ENCODE measurements at places on chromosomes 7 and 10.

DNA sequence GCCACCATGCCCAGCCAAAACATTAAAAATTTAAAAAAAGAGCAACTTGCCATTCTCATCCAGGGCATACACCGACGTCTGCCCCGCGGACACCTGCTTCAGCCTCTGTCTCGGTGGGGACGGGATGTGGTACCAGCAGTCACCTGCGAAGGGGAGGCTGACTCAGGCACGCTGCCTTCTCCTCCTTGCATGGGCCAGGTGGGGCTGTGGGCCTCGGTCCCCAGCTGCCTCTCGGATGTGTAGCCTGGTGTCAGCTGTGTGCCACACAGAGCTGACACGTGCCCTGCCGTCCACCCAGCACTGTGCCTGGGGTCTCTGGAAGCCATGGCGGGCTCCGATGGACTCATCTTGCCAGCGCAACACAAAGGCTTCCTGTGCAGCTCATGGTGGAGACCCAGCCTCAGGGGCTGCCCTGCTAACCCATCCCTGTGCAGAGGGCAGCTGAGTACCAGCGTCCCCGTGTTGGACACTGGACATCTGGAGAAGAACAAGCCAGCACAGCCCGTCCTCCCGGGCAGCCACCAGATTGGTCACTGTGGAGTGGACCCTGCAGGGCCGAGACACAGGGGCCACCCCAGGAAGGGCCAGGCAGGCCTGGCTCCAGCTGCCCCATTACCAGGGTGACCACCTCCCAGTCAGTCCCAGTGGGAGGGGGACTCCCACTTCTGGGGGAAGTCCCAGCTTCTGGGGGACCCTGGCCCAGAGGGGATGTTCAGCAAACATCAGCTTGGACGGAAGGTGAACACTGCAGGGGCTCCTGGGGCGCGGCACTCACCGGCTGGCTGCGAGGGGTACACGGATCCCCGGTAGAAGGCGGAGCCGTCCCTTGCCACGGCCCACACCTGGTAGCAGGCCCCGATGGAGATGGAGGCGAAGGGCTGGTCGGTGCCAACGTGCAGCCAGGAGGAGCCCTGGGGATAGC, 10.6 kb downstream of the BHLHA15 start:
- DNase-seq: no peak

- no peak for DNase-seq
Measured at GRCh38 chr10:29379208-29379607, 90.3 kb downstream of the LYZL1 start.

DNA sequence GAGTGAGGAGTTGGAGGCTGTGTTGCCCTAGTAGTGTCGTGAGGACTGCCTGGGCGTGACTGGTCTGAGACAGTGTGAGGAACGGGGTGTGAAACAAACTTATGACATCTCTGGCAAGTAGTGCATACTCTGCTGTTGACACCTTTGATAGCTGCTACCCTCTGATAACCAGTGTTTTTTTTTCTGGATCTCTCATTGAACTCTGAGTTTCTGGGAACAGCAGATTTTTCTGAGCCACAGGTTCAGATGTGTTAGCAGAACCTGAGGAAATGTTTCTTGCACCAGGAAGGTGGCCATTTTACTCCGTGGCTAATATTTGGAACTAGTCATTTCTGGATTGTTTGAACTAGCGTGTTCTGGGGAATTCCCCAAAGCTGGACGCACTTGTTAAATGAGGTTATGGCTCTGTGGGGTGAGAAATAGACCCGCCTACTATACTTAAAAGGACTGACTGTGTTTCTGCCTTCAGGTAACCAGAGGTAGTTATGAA, 52.9 kb downstream of the AUTS2 start:
- DNase-seq: no peak

DNA sequence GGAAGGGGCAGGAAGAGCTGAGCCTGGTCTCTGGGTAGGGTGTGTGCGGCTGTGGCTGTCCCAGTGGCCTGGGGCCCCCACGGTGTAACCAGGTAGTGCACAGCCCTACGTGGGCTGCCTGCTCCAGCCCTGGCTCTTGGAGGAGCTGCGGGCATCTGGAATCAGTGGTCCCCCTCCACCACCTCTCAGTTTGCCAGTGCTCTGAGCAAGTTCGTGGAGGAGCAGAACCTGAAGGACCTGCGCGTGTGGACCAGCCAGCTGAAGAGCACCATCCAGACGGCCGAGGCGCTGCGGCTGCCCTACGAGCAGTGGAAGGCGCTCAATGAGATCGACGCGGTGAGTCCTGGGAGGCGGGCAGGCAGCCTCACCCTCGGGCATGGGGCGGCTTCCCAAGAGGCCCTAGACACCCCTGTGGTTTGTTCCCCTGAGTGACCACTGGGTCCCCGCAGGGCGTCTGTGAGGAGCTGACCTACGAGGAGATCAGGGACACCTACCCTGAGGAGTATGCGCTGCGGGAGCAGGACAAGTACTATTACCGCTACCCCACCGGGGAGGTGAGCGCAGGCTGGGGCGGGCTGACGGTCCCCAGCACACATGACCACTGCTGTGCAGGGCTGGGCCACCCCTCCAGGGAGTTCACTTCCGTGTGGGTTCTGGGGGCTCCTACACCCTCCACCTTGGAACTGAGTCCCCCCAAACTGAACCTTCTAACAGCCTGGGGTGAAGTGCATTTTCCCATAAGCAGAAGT, 18.6 kb downstream of the PFKFB3 start:
- DNase-seq: no peak

DNA sequence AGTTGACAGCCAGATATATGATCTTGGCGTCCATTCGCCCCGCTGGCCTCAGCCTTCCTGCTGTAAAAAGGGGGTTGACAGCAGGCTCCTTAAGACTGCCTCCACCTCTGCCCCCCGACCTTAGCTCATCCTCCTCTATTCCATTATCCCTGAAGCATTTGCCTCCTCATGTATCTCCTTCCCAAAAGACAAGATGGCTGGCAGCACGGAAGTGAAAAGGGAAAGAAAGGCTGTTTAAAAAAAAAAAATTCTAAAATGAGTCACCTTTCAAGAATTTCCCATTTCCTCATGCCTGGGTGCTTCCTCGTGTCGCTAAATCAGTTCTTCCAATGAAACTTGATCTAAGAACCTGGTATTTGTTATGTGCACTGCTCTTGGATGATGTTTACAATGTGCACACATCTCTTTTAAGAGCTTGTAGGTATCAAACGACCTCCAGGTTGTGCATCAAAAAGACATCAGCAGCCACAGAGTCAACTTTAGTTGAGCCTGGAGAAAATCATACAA, 1.7 kb downstream of the SCRN1 start:
- DNase-seq: no peak

GRCh38 chr7:32890793-32891042, 842 bp downstream of the KBTBD2 start:
- no peak for DNase-seq

- no peak for DNase-seq
Measured at GRCh38 chr10:15719899-15720634, at the start of gene ITGA8. TSS of gene ITGA8 (minus strand) at chr10:15719922. CDS start at chr10:15719771, 151 bp downstream.

GRCh38 chr7:141585592-141586510, 34.6 kb downstream of the AGK start:
- no peak for DNase-seq

DNA sequence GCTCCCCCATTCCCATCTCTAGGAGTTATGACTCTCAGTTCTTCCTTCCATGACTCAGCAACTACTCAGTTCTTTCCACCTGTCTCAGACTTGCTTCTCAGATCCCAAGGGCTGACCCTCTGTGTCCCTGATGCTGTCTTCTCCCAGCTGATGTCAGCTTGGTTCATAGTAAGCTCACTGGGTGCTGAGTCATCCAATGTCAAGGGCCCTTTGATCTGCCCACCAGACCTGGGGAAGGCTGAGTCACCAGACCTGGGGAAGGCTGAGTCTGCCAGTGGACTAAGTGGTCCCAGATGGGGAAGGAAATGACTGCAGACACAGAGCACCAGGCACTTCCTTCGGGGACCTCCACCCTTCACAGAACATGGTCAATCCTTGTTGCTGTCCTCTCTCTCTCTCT, 76.1 kb upstream of the ZEB1 start:
- no peak for DNase-seq

DNA sequence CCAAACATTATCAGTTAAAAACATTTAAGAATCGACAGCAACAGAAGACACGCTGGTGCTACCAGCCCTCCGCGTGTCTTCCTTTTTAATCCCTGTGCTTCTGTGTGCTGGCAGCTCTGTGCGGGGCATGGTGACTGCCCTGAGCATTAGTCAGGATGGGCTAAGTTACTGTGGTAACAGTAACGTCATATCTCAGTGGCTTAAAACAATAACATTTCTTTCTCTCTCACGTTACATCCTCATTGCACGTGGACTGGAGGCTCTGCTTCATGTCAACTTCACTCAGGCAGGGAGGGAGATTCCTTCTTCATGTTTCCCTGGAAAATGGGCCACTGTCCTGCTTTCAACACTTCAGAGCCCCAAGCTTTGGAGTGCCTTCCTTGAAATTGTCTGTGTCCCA, 378.5 kb downstream of the CCSER2 start:
- DNase-seq: no peak

DNA sequence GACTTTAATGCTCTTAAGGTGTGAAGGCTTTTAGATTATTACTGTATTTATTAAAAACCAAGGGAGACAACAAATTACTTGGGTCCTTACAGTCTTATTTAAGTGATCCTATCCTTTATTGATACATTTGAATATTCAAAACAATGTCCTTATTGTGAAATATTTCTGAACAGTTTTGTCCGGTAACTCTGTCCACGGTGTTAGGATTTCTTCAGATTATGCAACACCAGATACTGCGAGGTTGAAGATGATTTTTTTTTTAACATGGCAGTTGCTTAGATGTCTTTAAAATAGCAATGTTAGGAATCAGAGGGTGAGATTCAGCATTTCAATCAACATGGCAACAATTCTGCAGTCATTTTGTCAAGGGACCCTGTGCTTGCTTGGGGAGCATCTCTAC, 176.5 kb downstream of the CSTF2T start:
- DNase-seq: no peak

- no peak for DNase-seq
Measured at GRCh38 chr7:150435390-150436073, 14.9 kb upstream of the GIMAP8 start.

DNA sequence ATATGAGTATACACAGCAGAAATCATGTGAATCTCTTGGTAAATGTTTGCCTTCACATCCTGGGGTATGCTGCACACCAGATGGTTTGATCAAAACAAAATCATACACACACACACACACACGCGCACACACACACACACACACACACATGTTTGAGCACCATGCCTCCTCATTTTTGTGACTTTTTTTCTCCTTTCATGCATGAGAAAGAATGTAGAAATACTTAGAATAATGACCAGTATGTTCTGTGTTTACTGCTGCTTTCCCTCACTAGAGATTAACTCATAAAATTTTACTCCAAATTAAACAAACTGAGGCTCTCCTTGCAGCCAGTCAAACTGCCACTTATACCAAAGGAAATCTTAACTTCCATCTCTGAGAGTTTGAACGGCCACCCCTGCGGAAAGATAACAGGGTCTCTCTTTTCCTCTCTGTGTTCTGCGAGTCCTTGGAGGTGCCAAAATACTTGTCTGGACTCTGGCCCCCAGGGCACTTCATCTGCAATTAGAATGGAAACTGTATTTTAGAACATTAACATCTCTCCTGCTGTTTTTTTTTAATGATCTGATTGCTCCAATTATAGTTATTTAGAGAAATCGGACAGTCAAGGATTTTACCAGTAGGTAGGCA, 320.8 kb upstream of the NFE2L3 start:
- no peak for DNase-seq

DNA sequence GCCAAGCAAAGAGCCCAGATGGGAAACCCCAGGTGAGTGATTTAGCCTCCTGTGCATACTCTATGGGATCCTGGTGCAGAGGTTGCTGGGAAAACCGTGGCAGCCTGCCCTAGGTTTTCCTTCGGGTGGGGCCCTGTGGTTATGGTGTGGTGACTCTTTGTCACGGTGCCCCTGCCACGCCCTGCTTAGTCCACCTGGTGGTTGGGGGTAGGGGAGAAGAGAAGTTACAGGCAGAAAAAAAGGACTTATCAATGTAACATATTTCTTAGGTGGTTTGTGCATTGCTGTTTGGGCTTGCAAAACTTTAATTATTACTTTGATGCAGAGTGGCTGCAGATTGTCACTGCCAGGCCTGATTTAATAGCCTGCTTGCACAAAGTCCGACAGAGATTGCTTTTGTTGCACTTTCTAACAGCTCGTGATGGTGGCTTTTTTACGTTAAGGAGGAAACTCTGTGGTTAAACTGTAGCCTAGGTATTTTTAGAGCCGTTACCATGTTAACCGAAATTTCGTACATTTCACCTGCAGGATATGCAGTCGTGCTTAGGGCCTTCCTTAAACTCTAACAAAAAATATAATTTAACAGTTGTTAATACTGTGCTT, 197.4 kb downstream of the RNLS start:
- DNase-seq: no peak

DNA sequence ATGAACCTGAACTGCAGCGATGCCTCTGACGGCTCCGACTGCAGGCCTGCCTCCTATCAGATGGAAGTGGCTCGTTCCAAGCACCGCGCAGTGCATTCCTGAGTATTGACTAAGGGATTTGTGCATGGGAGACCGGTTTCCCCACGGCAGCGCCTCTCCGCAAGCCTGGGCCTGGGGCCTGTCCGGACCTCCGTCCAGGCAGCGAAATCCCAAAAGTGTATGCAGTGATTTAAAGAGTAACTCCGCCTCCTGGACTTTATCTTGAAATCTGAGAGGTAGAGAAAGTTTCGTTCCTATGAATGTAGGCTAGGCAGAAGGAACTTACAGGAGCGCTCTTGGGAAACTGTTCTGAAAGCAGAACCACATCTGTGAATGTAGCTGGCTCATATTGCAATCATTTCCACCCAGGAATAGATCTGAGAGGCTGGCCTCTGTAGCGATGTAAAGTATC, 106.2 kb upstream of the CELF2 start:
- DNase-seq: no peak

DNA sequence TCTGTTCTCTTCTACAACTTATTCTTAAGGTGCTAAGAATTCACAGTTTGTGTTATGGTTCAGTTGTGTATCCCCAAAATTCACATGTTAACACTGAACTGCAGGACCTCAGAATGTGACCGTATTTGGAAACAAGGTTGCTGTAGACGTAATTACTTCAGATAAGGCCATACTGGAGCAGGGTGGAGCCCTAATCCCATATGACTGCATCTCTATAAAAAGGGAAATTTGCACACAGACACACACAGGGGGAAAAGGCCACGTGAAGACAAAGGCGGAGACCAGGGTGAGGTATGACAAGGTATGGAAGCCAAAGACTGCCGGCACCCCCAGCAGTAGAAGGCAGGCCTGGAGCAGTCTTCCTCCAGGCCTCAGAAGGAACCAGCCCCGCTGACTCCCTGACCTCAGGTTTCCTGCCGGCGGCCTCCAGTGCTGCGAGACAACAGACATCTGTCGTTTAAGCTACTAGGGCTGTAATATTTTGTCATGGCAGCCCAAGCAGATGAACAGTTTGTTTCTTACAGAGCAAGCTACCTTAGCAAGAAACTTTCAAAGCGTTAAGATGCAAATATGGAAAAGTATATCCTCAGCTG, 98.7 kb downstream of the PROSER2 start:
- DNase-seq: no peak

DNA sequence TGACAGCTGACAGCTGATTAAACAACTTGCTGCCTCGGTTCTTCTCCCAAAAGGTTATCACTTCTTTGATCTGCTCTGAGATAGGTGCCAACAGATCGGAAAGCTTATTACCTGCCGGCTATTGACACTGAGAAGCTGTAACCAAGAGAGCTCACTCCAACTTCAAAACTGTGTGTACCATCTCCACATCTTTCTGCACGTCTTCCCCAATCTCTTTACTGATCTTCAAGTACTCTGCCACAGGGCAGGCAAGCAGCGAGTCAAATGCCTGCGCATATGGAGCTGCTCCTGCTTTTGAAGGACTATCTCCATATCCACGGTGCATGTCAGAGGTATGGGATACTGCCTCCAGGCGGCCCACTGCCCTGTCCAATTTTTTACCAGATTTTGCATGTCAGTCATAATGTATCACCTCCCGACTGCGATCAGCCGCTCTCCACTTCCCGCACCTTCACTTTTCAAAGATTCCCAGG, 352 bp upstream of the ZNF485 start:
- DNase-seq: no peak
